ENCODE measurements at places on chromosomes 2 and 18.

GRCh38 chr2:146868051-146868450 is 976.8 kb upstream of the ACVR2A start:
- no peak for DNase-seq

DNA sequence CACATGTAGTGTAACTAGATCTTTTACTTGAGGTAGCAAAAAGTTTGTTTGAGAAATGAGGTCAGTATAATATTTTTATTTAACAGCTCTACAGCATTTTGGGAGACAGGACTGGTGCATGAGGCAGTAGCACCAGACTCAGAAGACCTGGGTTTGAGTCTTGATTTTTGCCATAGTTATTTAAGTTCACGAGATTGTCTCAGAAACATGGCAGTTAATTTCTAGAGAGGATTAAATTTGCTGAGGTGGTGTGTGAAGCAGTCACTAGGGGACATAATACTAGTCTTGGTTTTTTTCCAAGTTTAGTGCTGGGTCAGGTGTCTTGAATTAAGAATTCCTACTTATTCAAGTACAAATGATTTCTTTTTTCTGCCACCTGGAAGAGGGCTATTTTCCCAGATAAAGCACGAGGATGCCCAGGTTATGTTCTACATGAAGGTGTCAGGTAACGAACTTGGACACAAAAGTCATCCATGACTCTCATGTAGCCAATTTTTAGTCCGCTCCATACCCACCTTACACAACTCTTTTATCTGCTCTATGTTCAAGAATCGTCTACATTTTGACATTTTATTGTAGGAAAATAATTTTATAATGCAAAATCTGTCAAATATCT is 1.4 kb downstream of the MARCHF7 start:
- peak; percentile 26 for DNase-seq

- DNase-seq: no peak
Measured at GRCh38 chr2:67948057-67948456, 114.7 kb downstream of the C1D start.

DNA sequence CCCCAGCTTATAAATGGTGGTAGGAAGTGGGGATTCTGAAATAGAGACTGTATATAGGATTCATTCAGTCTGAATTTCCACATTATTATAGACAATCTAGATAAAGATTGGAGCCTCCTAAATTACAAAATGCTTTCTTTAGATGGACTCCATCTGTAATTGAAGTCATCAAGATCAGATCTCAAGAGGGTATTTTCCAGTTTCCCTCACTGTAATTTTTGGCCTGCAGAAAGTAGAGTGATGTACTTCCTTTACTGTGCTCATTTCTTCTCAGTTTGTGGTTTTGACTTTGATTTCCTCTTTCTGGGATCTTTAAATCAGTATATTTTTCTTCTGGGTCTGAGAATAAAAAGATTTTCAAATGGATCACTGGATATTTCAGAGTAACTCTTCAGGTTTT is 7.2 kb downstream of the BABAM2 start:
- peak; percentile 43 for DNase-seq

DNA sequence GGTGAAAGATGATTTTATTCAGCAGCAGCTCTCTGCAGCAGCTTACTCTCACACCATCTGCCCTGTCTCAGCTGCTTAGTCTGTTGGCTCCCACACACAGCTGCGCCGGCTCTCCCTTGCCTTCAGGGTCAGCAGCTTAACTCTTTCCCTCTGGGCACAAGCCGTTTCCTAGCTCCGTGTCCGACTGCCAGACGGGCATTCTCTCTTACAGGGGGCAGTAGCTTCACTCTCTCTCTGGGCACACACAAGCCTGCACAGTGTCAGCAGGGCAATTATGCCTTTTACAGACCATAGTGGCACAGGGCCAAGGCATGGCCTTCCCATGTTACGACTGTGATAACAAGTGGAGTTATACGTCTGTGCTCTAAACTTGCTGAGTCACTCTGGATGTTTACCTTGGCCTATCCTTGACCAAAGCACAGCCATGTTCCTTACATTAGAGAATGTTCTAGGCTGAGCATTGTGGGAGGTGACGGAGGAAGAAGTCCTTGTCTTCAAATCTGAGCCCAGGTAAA is 31.7 kb downstream of the PCARE start:
- no peak for DNase-seq

- DNase-seq: no peak
Measured at GRCh38 chr18:32760391-32760790, 12.4 kb downstream of the KLHL14 start.

DNA sequence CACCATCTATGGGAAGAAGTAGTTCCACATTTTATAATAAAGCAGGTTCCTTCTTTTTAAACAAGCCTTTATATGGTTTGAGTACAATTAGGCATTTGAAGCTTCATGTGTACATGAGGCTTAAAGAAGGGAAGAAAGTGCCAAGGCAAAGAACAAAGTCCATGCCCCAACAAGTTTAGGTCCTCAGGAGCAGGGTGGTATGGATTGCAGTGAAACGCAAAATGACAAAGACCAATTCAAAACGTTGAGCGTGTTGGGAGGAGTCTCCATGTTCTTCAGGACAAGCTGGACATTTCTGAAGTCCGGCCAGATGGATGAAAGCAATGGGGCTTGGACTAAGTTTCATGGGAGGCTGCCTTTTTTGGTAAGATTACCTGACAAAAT is 78.8 kb upstream of the FZD5 start:
- DNase-seq: no peak

- no peak for DNase-seq
Measured at GRCh38 chr2:11132036-11132671, 23.1 kb upstream of the SLC66A3 start.

GRCh38 chr2:45724335-45724734 is 72.9 kb downstream of the PRKCE start:
- DNase-seq: no peak

DNA sequence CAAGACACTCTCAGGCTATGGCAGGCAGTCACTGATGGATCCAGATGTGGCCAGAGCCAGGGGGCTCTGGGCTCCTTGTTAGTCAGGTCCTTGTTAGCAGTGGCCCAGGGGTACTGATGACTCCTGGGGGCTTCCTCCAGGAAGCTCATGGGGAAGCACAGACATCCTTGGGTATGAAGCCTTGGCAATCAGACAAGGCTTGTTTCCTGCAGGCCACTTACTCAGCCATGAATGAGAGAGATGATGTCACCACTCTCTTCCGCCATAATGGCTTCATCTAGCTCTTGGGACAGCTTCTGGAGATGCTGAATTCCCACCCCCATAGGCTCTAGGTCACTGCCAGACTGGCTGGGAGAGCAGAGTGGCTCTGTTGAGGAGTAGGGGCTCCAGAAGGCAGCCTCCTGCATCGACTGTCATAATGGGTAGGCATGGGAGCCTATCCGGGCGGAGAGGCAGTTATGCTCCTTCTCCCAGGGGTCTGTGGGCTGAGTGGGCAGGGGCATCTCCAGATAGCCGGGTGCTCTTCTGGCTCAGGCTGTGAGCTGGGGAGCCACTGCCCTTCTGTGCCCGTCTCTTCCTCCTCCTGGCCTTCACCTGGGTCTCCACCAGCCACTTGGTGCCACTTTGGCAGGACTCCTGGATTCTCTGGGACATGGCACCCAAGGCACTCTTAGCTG is 40.2 kb upstream of the BMPR2 start:
- no peak for DNase-seq

GRCh38 chr2:206802654-206803514 is 37.5 kb downstream of the FASTKD2 start:
- DNase-seq: no peak

- no peak for DNase-seq
Measured at GRCh38 chr2:190514676-190515075, 19.8 kb downstream of the NEMP2 start.

GRCh38 chr18:48930926-48931325 is 19.8 kb downstream of the SMAD7 start:
- DNase-seq: no peak

- DNase-seq: no peak
Measured at GRCh38 chr2:204840504-204840903, 295.2 kb downstream of the PARD3B start.

GRCh38 chr2:4101936-4102335 is 398.6 kb downstream of the DCDC2C start:
- peak; percentile 11 for DNase-seq

DNA sequence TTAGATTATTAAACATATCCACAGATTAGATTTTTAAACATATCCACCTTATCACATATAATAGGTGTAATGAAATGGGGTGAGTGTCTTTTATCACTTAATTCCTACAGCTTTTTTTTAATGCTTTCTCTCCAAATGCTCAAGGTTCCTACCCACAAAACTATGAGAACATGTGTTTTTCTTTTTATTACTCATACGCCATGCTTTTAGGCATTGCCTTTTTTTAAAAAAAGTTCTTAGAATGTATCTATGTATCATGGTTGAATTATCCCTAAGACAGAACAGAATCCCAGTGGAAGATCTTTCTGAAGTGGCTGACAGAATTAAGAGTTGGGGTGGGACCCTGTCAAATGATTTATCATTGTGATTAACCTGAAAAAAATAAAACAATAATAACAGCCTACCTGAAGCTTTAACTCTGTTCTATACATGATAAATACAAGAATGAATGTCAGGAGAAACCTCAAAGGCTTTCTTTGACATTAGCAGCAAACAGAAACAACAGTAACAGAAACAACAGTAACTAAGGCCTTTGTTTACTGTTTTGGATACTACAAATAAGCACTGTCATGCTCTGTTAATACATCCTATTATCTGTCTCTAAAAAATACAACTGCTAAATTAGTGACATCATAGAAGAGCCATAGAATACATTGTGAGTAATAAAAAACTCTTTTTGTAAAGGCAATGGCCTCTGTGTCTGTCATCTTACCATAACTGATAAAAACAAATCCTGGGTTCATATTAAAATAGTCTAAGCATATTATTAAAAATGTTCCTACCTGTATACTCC is 4.1 kb upstream of the ZNF397 start:
- DNase-seq: peak; percentile 92

DNA sequence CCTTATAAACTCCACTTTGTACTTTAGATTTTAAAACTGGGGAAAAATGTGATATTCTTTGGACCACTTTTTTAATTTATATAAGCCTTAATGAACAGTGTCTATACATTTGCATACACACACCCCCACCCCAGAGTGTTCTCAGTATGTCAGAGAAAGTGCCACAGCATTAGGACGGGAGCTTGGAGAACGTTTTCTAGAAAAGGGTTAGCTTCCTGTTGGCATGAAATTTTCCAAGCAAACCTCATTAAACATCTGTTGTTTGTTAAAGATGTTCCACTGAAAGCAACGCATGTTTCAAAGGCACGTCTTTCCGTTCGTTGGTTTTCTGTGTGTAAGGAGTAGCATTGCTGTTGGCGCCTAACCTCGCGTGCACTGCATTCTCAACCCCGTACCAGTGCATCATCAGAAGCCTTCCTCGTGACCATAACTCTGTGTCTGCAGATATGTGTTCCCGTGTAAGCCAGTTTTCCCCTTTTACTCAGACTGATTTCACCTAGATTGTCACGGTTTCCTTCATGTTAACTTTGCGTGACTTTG is 228.5 kb downstream of the ALPK2 start:
- DNase-seq: no peak

DNA sequence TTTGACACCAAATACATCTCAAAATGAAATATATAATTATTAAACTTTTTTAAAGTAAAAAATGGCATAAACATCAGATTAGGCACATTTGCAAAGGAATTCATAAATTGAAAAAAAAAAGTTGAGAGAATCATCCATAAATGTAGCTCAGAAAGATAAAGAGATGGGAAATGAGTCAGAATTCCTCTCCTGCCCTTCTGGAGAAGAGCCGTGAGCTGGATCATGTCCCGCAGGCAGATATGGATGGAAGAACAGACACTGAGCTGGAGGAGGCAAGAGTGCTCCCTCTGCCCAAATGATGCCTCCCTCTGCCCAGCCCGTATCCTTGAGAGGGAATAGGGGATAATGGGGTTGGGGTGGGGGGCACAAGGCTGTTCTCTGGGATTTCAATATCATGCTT is 190.9 kb downstream of the TFCP2L1 start:
- DNase-seq: no peak

DNA sequence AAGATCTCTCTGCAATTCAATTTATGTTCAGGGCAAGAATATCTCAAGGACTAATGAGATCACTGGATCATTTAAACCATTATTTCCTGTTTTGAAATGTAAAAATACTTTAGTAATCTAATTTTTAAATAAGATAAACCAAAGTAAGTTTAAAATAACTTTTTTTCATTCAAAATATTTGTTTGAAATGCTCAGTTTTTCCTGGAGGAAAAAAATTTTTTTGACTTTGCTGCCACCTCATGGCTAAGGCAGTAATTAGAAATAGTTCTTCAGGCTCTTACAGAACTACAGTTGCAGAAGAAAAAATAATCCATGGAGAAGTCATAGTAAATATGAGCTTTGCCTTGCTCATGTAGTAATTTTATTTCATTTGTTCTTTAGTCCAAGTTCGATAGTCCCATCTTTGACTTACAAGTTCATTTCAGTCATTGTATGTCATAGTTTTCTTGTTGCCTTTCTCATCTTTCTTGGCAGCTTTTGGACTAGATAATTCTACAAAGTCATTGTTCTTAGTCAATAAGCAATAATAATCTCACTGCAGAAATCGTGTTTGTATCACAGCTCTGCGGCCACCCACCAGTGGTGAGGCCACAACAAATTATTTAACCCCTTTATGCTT is 127.4 kb downstream of the DPP4 start:
- DNase-seq: peak; percentile 54

GRCh38 chr2:191220671-191221070 is 24.5 kb upstream of the MYO1B start:
- DNase-seq: no peak

- no peak for DNase-seq
Measured at GRCh38 chr2:72981536-72981935, 64.2 kb downstream of the EMX1 start.

GRCh38 chr2:71136174-71136573 is 5.7 kb downstream of the MPHOSPH10 start:
- no peak for DNase-seq
